ENCODE measurements at places on chromosomes 6 and 20.

DNA sequence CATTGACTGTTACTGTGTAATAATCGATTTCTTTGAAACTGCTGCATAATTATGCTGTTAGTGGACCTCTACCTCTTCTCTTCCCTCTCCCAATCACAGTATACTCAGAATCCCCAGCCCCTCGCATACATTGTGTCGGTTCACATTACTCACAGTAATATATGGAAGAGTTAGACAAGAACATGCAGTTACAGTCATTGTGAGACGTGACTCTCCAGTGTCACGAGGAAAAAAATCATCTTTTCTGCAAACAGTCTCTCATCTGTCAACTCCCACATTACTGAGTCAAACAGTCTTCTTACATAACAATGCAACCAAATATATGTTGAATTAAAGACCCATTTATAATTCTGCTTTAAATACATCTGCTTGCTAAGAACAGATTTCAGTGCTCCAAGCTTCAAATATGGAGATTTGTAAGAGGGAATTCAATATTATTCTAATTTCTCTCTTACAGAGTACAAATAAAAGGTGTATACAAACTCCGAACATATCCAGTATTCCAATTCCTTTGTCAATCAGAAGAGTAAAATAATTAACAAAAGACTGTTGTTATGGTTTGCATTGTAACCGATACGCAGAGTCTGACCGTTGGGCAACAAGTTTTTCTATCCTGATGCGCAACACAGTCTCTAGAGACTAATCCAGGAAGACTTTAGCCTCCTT is 113.3 kb downstream of the TMEM242 start:
- DNase-seq: no peak

DNA sequence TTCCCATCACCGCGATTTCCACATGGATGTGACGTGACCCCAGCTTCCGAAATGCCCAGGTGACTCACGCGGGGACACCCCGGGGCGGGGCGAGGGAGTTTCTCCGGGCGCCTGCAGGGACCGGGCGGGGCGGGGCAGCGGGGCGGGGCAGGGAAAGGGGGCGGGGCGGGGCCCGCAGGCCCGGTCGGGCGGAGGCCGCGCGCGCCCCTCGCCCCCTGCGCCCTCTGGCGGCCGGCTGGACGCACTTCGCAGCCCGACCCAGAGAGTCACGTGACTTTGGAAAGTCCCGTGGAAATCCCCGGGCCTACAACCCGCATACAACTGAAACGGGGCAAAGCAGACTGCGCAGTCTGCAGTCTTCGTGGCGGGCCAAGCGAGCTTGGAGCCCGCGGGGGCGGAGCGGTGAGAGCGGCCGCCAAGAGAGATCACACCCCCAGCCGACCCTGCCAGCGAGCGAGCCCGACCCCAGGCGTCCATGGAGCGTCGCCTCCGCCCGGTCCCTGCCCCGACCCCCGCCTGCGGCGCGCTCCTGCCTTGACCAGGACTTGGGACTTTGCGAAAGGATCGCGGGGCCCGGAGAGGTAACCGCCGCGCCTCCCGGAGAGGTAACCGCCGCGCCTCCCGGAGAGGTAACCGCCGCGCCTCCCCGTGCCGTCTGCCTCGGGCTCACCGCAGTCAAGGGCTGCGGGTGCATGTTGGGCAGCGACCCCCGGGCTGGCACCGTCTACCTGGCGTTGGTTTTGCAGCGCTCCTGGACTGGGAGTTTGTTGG is at the start of gene TNFAIP3:
Gene TNFAIP3 (plus strand): TSS at position 346 of the 771 bp plus-strand sequence. CDS start 3,969 bp downstream, outside the sequence.
- DNase-seq: peak; percentile 91

GRCh38 chr20:52624281-52624680 is 347.9 kb upstream of the TSHZ2 start:
- no peak for DNase-seq

DNA sequence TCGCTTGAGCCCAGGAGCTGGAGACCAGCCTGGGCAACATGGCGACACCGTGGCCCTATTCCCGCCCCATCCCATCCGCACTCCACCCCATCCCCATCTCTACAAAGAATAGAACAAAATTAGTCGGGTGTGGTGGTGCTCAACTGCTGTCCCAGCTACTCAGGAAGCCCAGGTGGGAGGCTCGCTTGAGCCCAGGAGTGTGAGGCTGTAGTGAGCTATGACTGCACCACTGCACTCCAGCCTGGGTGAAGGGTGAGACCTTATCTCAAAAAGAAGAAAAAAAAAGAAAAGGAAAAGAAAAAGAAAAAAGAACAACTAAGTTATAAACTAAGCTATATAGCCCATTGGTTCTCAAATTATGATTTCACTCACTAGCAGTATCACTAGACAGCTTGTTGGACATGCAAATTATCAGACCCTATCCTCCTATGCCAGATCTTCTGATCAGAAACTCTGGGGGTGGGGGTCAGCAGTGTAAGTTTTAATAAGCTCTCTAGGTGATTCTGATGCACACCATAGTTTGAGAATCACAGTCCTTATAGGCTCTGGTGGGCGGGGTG is 491 bp upstream of the ITCH start:
- DNase-seq: no peak

GRCh38 chr6:92587525-92587924 is 831.8 kb downstream of the EPHA7 start:
- DNase-seq: no peak

All from stimulated activated CD4-positive, alpha-beta T cell treated with anti-CD3 and anti-CD28 coated beads, Interleukin-2, amount 100 ng/mL, for 4 hours (primary cell).